ENCODE measurements at places on chromosomes 13 and 19.

- DNase-seq = no peak
Observed at GRCh38 chr19:33375156-33375836, 1.8 kb downstream of the CEBPG start.

DNA sequence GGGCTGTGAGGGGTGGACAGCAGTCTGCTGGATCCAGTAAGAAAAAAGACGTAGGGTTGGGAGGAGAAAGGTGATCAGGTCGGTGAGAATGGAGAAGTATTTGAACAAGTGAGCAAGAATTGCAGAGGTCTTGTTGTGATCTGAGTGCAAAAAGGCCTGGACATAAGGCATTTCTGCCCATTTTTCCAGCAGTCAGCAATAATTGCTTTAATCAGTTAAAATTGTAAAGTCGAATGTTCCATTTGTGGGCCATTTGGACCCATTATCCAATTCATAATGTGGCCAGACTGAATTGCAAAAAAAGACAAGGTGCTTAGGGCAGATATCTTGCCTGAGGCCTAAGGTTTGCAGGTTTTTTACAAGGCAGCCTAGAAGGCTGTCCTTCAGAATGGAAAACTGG lies 86.1 kb downstream of the ZNF737 start:
- no peak for DNase-seq

GRCh38 chr13:90613076-90613795 lies 734.3 kb upstream of the MIR17HG start:
- DNase-seq = no peak

DNA sequence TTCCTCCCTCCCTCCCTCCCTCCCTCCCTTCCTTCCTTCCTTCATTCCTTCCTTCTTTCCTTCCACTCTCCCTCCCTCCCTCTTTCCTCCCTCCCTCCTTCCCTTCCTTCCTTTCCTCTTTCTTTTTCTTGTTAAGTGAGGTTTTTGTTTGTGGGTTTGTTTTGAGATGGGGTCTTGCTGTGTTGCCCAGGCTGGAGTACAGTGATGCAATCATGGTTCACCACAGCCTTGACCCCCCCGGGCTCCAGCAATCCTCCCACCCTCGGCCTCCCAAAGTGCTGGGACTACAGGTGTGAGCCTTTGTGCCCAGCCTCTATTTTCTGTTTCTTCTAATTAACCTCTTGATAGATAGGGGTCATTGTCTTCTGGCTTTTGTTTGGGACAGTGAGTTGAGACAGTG lies 19.4 kb downstream of the ELAVL3 start:
- DNase-seq = no peak

GRCh38 chr19:32692727-32693061 lies 1.1 kb downstream of the NUDT19 start:
- DNase-seq = no peak

- no peak for DNase-seq
Observed at GRCh38 chr19:47651132-47651531, 42.2 kb downstream of the BICRA start.

- no peak for DNase-seq
Observed at GRCh38 chr13:109744512-109745051, 41.8 kb downstream of the IRS2 start.

- no peak for DNase-seq
Observed at GRCh38 chr19:34126966-34127365, 45.3 kb upstream of the LSM14A start.

DNA sequence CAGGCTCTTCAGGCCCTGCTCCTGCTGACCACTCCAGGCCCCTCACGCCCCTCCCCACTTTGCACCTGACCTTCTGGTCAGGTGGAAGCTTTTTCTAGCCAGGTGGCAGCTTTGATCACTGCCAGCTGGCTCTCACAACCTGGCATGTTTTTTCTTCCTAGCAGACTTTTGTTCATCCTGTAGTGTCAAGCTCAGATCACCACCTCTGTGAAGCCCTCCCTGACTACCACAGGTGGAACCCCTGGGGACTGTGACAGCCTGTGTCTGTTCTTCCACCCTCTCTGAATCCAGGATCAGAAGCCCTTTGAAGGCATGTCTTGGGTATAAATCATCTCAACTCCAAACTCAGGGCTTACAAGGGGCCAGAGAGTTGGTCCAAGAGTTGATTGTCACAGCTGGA lies 10.3 kb upstream of the CNFN start:
- DNase-seq = no peak

DNA sequence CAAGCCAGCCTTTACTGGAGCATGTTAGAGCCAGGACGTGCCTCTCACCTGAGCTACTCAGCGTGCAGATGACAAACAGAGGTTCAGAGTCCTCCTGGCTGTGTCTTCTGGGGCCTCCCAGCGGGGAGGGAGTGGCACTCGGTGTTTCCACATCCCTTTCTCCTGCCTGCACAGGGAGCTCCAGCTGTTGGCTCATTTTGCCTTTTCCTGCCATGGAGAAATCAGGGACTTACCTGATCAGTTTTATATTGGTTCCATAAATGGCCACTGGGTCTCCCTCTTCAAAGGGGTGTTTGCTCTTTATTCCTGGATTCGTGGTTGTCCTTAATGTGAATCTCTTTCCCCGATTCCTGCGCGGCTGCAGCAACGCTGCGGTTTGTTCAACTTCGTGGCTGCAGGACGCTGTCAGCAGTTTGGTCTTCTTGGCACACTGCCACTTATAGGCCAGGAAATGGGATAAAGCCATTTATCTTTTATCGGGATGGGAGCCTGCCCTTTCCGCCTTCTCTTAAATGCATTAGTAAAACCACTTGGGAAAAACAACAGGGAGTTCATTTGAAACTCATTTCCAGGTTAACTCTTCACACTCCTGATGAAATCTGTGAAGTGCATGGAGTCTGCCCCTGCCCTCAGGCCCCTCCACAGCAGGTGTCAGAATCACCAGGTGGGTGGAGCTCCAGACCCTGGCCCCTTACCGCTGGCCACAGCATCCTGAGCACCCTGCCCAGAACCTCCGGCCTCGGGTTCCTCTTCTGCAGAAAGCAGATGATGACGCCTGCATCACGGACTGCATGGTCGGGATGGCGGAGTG lies 39.8 kb upstream of the MCF2L start:
- DNase-seq = no peak

GRCh38 chr19:41431426-41432386 lies 4.5 kb upstream of the B3GNT8 start:
- no peak for DNase-seq

DNA sequence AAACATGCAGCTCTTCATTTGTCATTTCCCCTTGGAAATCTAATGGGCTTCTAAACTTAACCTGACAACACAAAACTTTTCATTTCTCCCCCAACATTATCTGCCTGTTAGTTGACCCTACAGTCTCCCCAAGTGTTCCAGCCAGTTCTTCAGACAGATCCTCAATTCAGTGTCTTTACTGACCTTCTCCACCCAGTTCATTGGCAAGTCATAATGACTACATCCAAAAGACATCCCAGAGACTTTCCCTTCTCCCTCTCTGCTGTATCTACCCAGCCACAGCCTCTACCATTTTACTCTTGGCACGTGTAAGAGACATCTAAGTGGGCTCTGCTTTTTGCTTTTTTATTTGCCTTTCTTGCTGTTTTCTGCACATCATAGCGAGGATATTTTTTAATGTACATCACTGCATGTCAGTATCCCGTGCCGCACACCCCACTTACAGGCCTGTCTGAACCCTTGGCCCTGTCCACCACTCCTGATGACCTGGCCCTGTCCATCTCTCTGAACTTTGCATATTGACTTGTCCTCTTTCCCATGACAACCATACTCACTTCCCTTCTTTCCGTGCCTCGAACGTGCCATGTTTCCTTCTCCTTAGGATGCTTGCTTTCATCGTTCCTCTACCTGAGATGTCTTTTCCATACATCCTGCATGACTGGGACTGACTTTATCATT lies 391.9 kb downstream of the IRS2 start:
- DNase-seq = no peak

DNA sequence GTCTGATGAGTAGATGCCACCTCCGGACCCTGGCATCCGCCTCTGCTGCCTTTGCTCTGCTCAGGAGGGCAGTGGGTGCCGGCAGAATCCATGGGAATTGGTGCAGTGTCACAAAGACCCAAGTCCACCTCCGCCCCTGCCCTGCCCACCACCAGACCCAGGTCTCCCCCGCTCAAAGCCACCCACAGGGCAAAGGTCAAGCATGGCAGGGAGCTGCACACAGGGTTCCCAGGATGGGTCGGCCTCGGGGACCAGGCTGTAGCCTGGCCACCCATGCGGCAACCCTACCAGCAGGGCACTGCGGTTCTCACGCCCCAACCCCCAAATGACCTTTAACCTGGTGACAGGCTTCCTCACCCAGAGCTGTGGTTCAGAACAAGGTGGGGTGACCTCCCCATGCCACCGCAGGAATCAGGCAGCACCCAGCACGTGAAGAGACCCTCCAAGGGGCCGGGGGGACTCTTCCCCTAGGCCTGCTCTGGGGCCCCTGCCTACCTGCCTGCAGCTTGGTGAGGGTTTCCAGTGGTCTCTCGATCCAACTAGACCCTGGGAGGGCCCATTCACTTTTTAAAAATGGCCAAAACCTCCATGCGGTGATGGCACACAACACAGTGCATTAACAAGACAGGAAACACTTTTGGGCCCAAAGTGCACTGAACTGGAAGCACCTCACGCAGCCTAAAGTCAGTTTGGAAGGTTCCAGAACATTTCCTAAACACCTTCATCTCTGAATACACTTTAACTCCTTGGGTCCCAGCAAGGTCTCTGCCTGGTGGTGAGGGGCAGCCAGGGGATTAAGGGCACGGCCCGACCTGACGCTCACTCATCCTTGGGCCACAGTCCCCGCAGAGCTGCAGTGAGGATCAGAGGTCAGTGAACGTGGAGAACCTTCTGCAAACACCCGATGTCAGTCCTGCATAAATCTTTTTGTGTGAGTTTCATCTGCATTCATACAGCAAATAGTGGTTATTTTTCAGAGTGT lies 11.0 kb downstream of the GAS6 start:
- DNase-seq = no peak

DNA sequence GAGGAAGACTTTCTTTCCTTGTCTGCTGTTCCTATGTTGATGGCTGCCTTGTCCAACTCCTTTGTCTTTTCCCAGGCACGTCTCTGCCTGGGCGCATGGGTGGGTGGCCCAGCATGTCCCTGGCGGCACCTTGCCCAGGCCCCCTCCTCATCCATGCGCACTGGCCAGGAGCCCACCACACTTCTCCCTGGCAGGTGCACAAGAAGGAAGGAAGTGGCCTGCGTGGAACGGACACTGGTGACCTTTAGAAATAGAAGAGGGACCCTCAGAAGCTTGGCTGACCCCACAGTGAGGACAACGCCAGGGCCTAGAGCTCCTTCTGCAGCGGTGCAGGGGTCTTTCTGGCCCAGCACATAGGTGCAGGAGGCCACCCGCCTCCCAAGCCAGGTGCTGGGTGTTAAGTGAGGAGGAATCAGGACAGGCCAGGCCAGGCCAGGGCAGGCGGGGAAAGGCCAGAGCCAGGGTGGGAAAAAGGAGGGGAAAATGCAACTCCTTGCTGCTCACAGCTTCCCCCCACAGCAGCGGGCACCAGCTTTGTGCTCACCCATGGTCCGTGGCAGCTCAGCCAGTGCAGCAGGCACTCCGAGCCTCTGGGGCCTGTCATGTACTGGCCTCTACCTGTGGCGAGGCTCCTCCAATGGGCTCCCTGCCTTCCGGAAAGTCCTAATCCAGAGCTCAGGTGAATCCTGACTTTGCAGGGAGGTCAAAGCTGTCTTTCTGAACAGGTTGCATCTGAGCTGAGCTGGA lies 104.0 kb downstream of the SOX1 start:
- DNase-seq = no peak

DNA sequence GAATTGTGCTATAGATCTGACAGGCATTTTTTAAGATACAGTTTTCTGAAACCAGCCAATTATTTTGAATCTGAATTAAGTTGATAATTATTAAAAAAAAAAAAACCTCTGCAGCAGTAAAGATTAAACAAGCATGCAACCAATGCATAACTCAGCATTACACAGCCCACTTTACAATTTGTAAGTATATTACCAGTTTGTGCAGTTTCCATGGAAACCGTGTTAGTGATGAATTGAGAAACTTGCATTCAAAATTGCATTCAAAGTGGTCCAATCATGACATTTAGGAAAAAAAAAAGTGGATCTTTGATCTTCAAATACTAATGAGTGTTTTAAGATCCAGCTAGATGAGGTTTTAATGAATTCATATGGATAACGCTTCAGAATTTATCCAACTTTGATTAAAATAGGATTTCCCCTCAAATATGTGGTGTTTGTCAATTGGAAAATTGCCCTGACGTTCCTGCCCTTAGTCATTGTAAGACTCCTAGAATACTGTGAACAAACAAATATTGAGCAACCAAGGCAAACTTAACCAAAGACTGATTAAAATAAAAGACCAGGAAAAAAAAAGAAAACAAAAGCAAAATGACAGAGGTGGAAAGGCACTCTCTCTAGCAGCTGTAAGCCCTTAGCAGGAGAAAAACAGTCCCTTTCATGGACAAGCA lies 314.8 kb upstream of the MAB21L1 start:
- no peak for DNase-seq

GRCh38 chr13:30071969-30072817 lies 221.8 kb upstream of the UBL3 start:
- no peak for DNase-seq

- no peak for DNase-seq
Observed at GRCh38 chr13:36736119-36736726, 62.4 kb downstream of the SERTM1 start.

DNA sequence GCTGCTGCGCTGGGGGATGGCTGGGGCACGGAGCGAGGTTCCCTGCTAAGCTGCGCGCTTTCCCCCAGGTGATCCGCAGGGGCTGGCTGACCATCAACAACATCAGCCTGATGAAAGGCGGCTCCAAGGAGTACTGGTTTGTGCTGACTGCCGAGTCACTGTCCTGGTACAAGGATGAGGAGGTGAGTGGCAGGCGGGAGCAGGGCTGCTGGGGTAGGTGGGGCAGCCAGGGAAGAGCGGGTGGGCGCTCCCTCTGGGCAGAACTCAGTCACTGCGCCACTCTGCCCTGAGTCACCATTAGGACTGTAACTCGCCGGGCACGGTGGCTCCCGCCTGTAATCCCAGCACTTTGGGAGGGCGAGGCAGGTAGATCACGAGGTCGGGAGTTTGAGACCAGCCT lies 23.8 kb downstream of the TMED1 start:
- DNase-seq = no peak

GRCh38 chr13:75146436-75146835 lies 335.5 kb downstream of the TBC1D4 start:
- DNase-seq = no peak

- DNase-seq = no peak
Observed at GRCh38 chr13:95301968-95302393, 730 bp upstream of the ABCC4 start.

DNA sequence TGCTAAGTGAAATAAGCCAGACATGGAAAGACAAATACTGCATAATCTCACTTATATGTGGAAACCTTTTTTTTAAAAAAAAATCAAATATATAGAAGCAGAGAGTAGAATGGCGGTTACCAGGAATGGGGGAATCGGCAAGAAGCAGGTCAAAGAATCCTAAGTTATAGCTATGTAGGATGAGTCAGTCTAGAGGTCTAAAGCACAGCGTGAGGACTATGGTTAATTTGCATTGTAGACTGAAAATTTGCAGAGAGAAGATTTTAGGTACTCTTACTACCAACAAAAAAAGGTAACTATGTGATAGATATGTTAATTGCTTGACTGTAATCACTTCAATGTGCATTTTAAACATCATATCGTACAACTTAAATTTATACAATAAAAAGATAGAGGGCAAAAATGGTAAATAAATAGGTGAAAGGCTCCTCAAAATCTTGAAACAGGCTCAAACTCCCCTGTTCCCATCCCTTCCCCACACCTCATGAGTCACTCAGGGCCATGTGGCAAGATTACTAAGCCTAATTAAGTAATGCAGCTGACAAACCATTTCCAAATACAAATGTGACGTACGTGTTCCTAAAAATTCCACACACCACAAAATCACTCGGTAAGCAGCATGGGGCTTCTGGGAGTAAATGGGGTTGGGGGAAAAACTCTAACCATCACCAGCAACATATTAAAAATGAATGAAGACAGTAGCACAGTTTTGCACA lies 159.0 kb downstream of the USP12 start:
- DNase-seq = no peak
